ENCODE measurements at places on chromosomes 7 and 10.
A peak's percentile ranks its signal among the peaks of the same experiment; 100 is the strongest.

GRCh38 chr10:16458166-16458955, 21.6 kb downstream of the PTER start:
- DNase-seq, result no peak

GRCh38 chr7:924541-925231, 29.8 kb downstream of the ADAP1 start:
- DNase-seq, result no peak

- DNase-seq, result no peak
These were observed 12.6 kb downstream of the CPA2 start for GRCh38 chr7:130279286-130279685.

DNA sequence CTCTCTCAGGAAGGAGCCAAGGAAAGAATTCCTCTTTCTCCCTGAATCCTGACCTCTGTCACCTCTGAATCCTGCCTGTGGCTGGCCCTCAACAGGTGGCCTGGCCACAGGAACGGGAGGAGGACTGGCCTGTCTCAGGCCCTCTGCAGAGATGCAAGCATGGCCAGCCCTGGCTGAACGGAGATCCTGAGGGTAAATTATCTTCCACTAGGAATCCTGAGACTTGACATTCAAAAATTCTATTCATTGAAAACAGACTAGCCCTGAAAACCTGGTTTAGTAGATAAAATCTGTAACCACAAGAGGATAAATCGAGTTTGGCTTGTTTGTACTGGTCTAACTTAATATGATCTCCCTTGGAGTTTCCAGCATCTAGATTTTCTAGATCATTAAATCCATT, 579.3 kb downstream of the LRMDA start:
- no peak for DNase-seq

DNA sequence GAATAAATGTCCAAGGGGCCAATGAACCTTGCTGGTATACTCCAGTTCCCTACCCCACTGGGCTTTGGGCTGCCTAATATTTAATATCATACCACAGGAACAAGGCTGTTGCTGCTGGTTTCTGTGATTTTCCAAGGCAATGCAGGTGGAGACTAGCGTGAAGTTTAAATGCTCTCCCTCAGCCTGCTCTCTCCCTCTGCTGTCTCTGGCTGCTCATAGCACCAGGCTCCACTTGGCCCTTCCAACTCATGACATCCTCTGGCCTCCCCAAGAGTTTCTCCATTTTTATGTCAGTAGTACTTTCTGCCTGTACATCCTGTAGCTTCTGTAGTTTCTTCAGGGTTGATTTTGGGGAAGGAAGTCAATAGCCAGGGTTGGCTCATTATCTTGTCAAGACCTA, 103.5 kb downstream of the LHFPL3 start:
- no peak for DNase-seq

- no peak for DNase-seq
These were observed 159.9 kb downstream of the MAD1L1 start for GRCh38 chr7:2072798-2073197.

DNA sequence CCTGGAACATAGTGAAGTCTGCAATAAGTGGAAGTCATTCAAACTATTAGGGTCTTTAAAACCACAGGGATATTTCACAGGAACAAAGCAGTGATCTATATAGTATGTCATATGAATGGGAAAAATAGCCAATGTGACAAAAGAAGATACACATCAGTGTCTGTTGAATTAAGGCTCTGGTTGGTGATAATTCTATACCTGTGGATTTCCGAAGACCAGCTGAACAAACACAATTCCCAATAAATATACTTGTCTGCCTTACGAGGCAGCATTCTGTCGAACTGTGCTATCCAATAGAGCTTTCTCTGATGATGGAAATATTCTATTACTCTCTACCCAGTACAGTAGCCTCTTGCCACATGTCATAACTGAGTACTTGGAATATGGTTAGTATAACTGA, 55.9 kb upstream of the CAV2 start:
- DNase-seq, result no peak

DNA sequence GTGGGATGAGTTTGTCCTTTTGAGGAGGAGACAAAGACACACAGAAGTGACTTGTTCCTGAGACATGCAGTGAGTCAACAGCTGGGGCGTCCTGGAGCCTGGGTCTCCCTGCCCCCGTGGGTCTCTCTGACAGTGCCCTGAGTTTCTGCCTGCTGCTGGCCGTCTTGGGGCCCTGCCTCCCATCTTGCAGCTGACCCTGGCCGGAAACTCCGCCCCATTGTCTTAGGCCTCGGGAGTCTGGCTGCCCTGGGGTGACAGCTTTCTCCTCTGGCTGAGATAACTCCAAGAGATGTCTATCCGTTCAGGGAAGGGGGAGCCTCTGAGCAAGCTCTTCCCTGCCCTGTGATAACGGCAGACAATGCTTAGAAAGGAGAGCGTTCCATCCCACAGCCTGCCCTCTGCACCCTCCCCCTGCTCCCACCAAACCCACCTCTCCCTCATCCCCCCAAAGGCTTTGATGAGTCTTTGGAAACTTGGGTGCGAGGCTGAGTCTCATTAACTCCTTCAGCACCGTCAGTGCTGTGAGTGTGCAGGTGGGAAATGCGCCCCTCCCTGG, 69.5 kb upstream of the PODXL start:
- no peak for DNase-seq

GRCh38 chr10:3574451-3574850, 210.6 kb downstream of the KLF6 start:
- DNase-seq, result no peak

DNA sequence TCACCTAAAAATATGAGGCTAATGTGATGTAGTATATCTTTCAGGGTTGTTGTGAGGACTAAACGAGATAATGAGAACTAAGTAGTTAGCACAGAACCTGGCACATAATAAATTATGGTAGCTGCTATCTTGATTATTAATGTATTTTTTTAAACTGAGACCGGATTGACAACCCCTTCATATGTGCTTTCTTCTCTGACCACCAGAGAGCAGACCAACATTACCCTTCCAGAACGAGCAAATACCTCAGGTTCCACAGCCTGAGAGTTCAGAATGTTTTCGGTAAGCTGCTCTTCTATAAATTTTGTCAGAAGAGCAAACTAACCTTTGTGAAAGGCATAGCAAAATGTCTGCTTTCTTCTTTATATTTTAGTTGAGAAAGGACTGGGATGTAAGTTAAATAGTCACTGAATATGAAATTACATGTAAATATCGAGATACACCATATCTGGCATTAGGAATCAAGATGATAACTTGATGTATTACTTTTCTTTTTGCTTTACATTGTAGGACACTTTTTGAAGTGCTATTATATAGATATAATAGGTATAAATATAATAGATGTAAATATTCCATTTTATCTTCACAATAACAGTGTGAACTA, 13.6 kb upstream of the BPGM start:
- peak; percentile 35 for DNase-seq
